Activated naive CD4-positive, alpha-beta T cell treated with anti-CD3 and anti-CD28 coated beads for 36 hours (primary cell): ENCODE measurements at places on chromosomes 5 and 9.

DNA sequence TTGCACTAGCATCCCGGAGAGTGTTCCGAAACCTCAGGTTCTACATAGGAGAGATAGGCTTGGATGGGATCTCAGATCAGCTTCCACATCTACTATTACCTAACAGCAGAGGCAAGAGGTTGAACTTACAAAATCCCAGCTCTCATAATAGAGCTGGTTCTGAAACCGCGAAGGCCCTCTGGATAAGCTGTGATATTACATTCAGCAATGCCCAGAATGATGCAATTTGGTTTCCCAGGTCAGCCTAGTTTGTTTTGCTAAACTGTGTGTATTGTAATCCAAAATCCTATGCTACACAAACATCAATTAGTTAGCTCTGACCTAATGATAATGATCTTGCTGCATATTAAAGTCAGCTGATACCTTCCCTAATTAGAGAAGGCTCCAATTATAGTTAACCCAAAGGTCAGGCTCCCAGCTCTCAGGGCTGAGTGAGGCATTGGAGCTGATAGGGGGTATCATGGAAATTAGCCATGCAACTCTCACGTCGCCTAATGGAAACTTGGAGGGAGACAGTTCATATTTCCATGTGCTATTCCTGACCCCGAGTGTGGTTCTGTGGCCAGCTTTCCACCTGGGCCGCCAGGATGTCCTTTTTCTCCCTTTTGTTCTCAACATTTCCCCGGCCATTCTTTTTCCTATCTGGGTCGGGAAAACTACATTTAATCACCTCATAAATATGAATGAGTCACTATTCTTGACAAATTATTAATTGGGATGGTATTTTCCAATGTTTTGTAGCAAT lies 278.4 kb upstream of the IRX1 start:
- DNase-seq: no peak

GRCh38 chr5:51202161-51202560 lies 181.1 kb upstream of the ISL1 start:
- DNase-seq: no peak

GRCh38 chr9:131612851-131613250 lies 67.5 kb downstream of the PRRT1B start:
- no peak for DNase-seq

GRCh38 chr5:124538931-124539330 lies 207.5 kb downstream of the ZNF608 start:
- DNase-seq: no peak

DNA sequence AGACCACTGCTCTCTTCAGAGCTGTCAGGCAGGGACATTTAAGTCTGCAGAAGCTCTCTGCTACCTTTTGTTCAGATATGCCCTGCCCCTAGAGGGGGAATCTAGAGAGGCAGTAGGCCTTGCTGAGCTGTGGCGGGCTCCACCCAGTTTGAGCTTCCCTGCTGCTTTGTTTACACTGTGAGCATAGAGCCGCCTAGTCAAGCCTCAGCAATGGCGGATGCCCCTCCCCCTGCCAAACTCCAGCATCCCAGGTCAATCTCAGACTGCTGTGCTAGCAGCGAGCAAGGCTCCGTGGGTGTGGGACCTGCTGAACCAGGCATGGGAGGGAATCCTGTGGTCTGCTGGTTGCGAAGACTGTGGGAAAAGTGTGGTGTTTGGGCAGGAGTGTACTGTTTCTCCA lies 59.9 kb downstream of the CAVIN4 start:
- no peak for DNase-seq

DNA sequence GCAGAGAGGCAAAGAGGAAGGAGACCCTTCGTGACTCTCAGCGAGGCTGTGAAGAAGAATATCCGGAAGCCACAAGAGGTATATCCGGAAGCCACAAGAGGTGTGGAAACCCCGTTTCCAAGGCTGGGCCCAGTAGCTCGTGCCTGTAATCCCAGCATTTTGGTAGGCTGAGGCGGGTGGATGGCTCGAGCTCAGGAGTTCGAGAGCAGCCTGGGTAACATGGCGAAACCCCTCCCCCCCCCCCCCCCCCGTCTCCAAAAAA lies 612 bp upstream of the BBLN start:
- peak; percentile 78 for DNase-seq

DNA sequence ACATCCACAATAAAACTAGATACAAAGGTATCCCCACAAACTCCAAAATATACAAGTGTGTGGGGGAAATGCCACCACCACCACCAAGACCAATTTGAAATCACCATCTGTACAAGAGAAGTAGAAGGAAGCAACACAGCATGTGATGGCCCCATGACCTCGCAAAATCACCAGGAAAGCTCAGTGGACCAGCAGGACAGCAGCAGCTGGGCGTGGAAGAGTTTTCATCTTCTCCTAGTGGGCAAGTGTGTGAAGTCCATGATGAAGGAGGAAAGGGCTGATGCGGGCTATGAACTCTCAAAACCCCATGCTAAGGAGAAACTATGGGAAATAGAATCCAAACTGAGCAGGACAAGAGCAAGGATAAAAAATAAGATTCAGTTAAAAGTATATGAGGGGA lies 58.1 kb downstream of the GOLPH3 start:
- DNase-seq: no peak

DNA sequence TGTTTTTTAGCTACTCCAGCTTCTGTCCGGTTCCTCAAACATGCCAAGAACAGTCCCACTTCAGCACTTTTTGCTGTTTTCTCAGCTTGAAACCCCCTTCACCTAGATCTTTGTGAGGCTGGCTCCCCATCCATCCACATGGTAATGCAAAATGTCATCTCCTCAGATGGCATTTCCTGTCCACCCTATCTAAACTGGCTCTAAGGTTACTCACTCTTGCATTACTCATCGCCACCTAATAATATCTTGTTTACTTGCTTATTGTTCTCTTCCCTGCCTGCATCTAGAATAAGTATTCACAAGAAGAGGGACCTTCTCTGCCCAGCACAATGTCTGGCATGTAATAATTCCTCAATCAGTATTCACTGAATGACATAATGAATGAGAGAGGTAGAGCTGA lies 220.1 kb downstream of the FAM114A2 start:
- no peak for DNase-seq

GRCh38 chr9:22574740-22575139 lies 128.1 kb downstream of the DMRTA1 start:
- DNase-seq: no peak

DNA sequence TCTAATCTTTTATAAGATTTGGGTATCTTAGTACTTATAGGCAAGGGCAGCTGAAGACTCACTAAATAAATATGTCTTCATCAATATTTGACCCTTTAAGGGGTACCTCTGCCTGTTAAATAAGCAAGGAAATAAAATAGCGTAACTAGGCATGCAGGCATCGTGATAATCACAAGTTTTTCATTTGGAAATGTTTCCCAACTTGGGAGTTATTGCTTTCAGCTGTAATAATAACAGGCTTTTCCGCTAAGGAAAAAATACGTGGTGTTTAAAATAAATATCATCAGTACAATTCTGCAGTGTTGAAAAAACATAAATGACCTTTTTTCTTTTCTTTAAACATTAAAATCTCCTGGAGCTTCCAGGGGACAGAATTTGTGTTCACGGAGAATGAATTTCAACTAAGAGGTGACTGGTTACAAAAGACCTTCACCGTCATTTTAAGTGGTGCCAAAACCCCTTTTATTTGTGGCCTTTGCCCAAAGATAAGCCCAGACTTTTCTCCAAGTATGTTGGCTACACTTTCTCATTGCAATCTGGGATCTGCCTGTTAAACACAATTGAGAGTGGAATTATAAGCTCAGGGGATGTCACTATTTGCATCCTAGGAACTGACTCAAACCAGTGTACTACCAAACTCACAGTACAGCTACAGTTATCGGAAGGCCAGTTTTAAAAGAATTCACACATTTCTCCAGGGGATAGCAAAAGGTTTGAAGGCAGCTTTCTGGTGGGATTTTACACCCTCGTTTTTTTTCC lies 218.6 kb downstream of the FBXL7 start:
- no peak for DNase-seq

- no peak for DNase-seq
These were observed 24.9 kb downstream of the PITX1 start for GRCh38 chr5:135008981-135009735.

DNA sequence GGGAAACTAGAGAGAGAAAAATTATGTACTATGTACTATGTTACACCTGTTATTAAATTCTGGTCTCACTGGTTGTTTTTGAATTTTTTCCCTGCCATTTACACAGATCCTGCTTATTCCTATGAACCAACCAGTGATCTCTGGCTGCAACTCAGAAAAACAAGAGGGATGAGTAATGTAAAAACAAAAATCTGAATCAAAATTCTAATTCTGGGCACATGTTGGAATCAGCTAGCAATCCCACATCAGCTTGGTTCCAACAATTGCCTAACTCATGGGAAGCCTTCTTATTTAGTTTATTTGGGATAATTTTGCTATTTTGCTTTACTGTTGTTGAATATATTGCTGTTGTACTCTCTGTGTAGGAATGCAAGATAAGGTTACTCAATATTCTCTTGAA lies 78.3 kb downstream of the PLK2 start:
- no peak for DNase-seq

DNA sequence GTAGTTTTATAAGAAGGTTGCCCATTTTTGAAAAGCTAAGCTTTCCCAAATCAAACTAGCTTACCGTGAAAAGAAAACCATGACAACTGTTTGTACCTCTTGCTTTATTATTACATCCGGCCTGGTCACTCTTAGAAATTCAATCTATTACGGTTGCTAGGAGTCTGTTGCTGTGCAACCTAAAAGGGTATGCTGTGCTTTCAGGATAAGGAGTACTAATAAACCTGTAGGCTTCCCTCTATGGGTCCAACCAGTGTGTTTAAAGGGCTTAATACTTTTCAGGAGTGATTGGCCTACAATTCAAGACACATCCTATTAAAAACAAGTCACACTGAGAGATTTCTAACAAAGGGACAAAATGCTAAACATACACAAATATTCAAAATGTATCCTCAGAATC lies 27.1 kb downstream of the RFX3 start:
- DNase-seq: no peak

GRCh38 chr9:1995084-1995483 lies 20.1 kb upstream of the SMARCA2 start:
- DNase-seq: no peak

- no peak for DNase-seq
These were observed 242.2 kb downstream of the CSNK1G3 start for GRCh38 chr5:123753937-123754891.

GRCh38 chr5:40046792-40047191 lies 622.0 kb upstream of the DAB2 start:
- DNase-seq: no peak

- no peak for DNase-seq
These were observed 38.5 kb upstream of the SLC44A1 start for GRCh38 chr9:105205787-105206495.

GRCh38 chr9:124353811-124354274 lies 61.4 kb downstream of the PSMB7 start:
- DNase-seq: no peak

DNA sequence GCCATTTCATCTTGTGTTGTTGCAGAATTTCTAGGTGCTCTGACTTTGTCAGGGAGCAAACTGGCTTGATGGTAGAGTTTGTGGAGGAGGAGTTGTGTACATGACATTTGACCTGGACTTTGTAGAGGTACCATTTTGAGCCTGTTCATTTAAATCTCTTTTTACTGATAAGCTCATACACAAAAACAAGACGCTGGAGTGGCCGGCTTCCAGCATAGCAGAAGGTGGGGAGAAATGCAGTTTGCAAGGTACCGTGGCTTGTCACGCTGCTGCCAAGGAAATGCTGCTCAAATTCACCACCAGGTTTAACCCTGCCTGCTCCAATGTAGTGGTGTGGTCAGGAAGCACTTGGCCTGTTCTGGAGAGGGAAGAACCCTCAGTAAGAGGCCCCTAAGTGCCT lies 18.9 kb upstream of the IQGAP2 start:
- no peak for DNase-seq

GRCh38 chr9:133106511-133107244 lies 14.4 kb downstream of the RALGDS start:
- no peak for DNase-seq

DNA sequence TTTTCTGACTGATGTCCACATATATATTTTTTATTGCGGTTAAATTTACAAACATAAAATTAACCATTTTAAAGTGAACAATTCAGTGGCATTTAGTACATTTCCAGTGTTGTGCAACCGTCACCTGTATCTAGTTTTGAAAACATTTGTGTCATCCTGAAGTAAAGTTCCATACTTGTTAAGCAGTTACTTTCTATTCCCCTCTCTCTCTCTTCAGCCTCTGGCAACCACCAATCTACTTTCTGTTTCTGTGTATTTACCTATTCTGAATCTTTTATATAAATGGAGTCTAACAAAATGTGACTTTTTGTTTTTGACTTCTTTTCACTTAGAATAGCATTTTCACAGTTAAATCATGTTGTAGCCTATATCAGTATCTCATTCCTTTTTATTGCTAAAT lies 480.1 kb upstream of the SMARCA2 start:
- DNase-seq: no peak

- DNase-seq: peak; percentile 85
These were observed 467 bp upstream of the PHF19 start for GRCh38 chr9:120877276-120878034.

DNA sequence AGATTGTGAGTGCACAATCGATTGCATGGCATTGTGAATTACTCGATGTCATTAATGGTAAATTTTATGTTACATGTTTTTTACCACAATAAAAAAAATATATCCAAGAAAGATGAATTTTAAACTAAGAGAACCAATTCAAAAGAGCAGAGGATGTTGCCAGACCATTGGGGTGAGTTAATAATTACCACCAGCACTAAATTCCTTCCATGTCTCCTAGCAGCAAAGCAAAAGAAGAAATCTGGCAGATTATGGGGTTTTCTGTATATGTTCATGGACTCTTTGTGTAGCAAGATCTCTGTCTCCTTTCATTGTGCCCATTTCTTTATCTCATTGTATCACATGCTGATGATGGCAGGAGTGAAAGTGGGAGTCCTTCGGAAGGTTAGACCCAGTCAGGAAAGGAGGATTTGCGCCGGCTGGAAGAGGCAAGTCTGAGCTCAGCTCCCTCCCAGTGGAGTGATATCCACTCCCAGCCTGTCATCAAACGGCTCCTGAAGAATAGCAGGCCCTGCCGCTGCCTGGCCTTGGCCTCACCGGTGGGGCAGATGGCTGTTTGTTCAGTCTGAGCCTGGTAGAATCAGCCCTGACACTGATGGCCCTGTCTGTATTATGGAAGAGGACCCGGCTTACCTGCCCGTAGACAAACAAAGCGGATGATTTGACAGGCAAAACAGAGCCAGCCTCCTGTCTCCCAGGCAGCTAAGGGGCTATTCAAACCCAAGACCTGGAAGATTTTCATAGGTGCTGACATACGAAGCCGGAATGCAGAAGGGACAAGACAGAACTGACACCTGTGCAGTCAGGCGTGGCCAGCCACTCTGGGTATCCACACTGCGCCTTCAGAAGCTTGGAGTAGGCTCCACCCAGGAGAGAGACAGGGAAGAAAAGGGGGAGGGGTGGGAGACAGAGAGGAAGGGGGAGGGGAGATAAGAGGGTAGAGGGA lies 21.9 kb upstream of the FOXE1 start:
- DNase-seq: no peak
